Activated CD8-positive, alpha-beta T cell treated with anti-CD3 and anti-CD28 coated beads, Interleukin-2, amount 10 ng/mL, durations not matched to agents 7 days and 5 days (primary cell): ENCODE measurements at places on chromosomes 11 and 22.

DNA sequence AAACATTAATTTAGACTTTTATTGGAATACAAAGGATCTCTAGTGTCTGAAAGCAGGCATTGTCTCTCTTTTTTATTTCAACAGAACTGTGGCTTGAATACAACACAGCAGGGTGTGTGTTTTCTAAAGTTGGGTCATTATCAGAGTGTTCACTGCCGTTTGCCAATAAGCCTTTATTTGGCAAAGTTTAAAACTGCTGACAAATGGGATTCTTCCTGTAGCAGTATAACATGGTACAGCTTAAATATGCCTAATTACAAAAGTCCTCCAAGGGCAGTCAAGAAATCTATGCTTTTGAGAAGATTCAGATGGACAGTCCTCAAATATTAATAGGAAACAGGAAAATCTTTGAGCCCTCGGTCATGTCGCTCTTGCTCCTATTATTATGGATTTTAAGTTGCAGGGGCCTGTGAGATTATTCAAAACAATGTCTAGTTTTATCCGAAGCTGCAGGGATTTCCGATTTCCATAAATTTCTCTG, 199.9 kb downstream of the MAML2 start:
- no peak for DNase-seq

GRCh38 chr11:128420951-128421350, 166.4 kb downstream of the ETS1 start:
- DNase-seq = no peak

GRCh38 chr11:79081471-79082031, 359.3 kb downstream of the TENM4 start:
- DNase-seq = no peak

GRCh38 chr11:130765951-130766649, 150.2 kb downstream of the SNX19 start:
- no peak for DNase-seq

DNA sequence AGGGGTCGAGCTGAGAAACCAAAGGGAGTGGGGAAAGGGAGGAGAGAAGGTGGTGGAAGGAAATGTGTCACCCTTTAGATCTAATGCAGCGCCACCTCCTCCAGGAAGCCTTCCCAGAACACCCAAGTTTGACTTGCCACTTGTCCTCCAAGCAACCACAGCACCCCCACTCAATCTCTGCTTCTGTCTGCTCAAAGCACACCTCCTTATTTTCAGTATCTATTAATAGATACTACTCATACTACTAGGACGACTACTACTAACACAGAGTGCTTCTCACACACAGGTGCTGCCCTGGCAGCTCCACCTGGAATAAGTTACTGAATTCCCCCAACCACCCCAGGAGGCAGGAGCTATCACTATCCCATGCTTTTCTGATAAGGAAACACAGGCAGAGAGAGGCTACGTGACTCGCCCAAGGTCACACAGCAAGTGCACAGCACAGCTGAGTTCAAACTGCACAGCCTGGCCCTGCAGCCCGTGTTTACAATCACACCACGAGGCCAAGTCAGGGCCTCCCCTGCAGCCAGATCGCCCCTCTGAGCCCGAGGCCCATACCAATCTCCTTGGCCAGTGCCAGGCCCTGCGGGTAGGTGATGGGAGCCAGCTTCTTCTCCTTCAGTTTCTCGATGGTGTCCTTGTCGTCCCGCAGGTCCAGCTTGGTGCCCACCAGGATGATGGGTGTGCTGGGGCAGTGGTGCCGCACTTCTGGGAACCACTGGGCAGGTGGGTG, 13.2 kb downstream of the RAC2 start:
- peak; percentile 91 for DNase-seq

DNA sequence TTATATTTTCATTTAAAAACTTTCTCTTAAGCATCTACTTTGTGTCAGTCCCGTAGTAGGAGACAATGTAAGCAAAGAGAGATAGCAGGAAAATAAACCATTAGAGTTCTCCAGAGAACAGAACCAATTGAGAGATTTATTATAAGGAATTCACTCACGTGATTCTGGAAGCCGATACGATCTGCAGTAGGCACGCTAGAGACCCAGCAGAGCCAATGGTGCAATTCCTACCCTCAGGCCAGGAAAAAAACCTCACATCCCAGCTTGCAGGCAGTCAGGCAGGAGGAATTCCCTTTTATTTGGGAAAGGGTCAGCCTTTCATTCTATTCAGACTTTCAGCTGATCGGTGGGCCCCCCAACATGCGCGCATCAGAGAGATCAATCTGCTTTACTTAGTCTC, 7.3 kb upstream of the PLEKHA7 start:
- DNase-seq = no peak

GRCh38 chr22:22857607-22858558, 29.7 kb upstream of the IGLL5 start:
- no peak for DNase-seq

GRCh38 chr22:19037282-19038163, 84.7 kb downstream of the DGCR2 start:
- DNase-seq = no peak

- no peak for DNase-seq
These were observed 15.7 kb downstream of the PIH1D2 start for GRCh38 chr11:112058103-112058502.

GRCh38 chr11:76094740-76095139, 111.6 kb downstream of the WNT11 start:
- DNase-seq = no peak

DNA sequence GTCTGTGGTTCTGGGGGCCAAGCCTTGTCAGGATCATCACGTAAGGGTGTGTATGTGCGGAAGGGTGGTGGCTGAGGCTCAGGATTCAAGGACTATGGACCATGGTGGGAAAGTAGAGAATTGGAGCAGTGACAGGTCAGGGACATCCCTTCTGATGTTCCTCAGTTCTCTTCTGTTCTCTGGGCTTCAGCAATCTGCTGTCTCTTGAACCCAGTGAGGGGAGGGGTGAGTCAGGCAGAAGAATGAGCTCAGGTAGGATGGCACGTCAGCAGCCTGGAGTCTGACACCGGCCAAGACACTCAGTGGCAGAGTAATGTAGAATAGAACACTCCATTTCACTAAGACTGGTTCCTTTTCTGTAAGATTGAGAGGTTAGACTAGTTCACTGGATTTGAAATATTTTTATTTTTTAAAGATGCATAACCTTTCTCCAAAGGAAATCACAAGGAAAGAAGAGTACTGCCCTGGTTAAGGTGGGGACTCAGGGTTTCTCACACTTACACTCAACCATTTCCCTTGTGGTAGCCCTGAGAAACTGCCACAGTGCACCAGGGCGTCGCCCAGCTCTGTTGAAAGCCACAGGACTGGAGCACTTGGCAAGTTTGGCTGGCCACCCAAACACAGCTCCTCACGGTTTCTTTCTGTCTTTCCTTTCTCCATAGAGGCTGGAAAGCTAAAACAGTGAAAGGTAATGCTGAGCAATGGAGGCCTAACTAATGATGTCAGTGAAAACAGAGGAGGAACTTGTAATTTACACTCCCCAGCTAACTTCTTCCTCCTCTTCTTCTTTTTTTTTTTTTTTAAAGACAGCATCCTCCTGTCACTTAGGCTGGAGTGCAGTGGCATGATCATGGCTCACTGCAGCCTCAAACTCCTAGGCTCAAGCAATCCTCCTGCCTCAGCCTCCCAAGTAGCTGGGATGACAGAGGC, 23.1 kb upstream of the MICAL2 start:
- DNase-seq = peak; percentile 79

DNA sequence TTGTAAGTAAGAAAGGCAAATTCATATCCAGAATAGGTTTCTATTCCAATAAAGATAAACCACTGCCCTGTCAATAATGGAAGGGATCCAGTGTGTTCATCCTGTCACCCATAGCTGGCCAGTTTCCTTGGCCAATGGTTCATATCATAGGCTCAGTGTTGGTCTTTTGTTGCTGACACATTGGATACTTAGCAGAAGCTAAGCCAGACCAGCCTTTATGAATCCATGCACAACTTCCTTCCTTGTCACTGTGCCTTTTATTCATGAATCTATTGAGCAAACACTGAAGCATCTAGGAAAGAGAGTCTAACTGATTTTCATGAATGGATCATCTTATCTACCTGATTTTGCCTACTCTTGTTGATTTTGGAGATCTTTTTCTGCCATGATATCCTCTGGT, 20.0 kb downstream of the OR2AT4 start:
- no peak for DNase-seq

- DNase-seq = no peak
These were observed 84.2 kb downstream of the ZNF280B start for GRCh38 chr22:22424210-22424800.

DNA sequence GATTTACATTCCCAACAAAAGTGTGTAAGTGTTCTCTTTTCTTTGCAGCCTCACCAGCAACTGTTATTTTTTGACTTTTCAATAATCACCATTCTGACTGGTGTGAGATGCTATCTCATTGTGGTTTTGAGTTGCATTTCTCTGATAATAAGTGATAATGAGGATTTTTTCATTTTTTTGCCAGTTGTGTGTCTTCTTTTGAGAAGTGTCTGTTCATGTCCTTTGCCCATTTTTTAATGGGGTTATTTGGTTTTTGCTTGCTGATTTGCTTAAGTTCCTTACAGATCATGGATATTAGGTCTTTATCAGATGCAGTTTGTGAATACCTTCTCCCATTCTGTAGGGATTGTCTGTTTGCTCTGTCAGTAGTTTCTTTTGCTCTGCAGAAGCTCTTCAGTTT, 107.7 kb downstream of the EHF start:
- no peak for DNase-seq

DNA sequence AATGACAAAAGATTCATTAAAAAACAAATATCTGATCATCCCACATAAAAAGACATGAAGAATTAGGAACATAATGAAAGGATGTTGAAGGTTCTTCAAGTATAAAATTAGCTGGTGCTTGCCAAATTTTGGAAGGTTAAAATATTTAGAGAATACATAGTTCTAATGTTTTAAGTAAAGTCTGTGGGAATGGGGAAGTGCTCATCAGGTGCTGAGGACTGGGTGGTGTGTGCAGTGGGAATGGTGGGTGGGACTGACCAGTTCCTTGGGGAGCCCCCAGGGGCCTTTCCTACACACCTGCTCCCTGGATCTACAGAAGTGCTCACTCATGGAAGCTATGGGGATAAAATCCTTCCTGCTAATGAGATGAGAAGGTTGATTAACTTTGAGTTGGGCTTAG, 11.8 kb downstream of the LDLRAD3 start:
- no peak for DNase-seq

GRCh38 chr11:134742224-134742612, 330.2 kb upstream of the B3GAT1 start:
- DNase-seq = peak; percentile 49

DNA sequence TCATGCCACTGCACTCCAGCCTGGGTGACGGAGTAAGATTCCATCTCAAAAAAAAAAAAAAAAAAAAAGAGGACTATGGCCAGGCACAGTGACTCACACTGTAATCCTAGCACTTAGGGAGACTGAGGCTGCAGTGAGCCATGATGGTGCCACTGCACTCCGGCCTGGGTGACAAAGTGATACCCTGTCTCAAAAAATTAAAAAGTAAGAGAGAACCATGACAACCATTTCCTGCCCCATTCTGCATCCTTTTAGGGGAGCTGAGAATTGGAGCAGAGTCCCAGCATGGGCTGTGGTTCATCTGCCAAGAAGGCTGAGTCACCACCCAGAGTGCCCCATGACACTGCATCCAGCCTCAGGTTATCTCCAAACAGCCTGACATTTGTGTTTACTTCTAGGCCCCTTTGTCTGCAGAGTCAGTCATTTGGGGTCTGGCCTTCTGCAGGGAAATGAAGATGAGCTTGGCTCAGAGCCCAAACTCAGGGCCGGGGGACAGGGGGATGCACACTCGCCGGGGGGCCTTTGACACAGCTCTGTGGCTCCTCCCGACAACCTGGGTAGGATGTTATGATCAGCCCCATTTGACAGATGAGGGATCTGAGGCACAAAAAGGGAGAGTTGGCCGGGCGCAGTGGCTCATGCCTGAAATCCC, 4.7 kb downstream of the CSDC2 start:
- peak; percentile 45 for DNase-seq
